ENCODE measurements at places on chromosomes 7 and 10. TPM values are rescaled to one million over a fixed set of nuclear protein-coding genes. Genes with fewer than 3 reads are reported as not detected.
A peak's percentile ranks its signal among the peaks of the same experiment; 100 is the strongest.

Gene PLCE1
- total RNA-seq, result 6.2 TPM

GRCh38 chr10:63320683-63321082 lies 145.1 kb downstream of the JMJD1C start:
- no peaks in the 10 kb centered on the region for H3K4me1 ChIP-seq
- no peaks in the 10 kb centered on the region for H3K27me3 ChIP-seq
- DNase-seq, result no peak
- H3K4me3 ChIP-seq, result no peak overlapping the region

GRCh38 chr10:934746-935406 lies 3.4 kb upstream of the LARP4B start:
- peaks cover 6% of the 10 kb centered on the region for H3K4me1 ChIP-seq
- H3K27me3 ChIP-seq, result no peaks in the 10 kb centered on the region
- peak; percentile 46 for DNase-seq
- no peak overlapping the region for H3K27ac ChIP-seq
- H3K4me3 ChIP-seq, result no peak overlapping the region

- H3K27ac ChIP-seq, result no peak overlapping the region
- no peak for DNase-seq
- H3K27me3 ChIP-seq, result no peaks in the 10 kb centered on the region
- no peak overlapping the region for H3K4me3 ChIP-seq
- peaks cover under 1% of the 10 kb centered on the region for H3K4me1 ChIP-seq
Observed at GRCh38 chr7:133540096-133540860, 287.4 kb downstream of the EXOC4 start.

DNA sequence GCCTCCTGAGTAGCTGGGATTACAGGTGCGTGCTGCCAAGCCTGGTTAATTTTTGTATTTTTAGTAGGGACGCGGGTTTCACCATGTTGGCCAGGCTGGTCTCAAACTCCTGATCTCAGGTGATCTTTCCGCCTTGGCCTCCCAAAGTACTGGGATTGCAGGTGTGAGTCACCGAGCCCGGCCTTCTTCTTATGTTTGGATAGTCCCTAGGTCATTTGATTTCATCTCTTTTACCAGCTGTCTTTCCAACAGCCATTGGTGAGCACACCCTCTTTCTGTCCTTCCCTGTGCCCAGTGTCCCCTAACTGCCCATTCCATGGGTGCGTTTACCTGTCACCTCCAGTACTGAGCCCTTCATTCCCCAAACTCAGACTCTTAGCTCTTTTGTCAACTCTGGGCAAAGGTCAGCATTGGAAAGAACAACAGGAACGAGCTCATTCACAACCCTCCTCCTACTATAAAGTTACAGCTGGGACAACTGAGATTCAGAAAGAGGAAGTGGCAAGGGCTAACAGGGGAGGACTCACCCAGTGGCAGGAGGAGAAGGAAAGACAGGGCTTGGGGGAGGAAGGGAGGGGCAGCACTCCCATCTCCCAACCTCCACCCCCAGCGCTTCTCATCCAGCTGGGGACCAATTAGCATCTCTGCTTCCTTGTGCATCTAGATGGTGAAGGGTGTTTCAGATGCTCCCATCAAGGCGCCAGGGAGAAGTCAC lies 5.6 kb downstream of the SSC4D start:
- no peaks in the 10 kb centered on the region for H3K36me3 ChIP-seq
- no peaks in the 10 kb centered on the region for H3K27me3 ChIP-seq
- H3K4me1 ChIP-seq, result no peaks in the 10 kb centered on the region
- DNase-seq, result peak; percentile 51
- no peak overlapping the region for H3K27ac ChIP-seq
- no peak overlapping the region for H3K4me3 ChIP-seq

DNA sequence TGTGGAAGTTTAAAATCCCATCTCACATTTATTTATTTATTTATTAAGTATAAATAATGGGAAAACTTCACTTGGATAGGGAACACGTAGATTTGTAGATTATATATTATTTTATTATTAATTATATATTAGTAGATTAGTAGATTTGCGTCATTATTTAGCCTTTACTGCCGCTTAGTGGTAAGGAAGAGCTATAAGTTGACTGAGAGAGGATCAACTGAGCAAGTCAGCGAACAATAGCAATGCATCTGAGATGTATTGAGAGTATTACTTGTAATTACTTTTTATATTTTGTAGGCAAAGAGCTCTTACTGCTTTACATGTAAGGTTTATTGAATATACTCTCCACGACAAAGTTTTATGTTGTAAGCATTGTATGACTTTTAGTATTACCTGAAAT lies 244.5 kb upstream of the ANKRD30A start:
- DNase-seq, result no peak
- H3K27me3 ChIP-seq, result peaks cover 7% of the 10 kb centered on the region
- no peaks in the 10 kb centered on the region for H3K36me3 ChIP-seq
- H3K4me3 ChIP-seq, result no peak overlapping the region

- no peak overlapping the region for H3K4me3 ChIP-seq
- DNase-seq, result no peak
- H3K27ac ChIP-seq, result no peak overlapping the region
- H3K27me3 ChIP-seq, result no peaks in the 10 kb centered on the region
Observed at GRCh38 chr7:71472962-71473361, 341.0 kb downstream of the GALNT17 start.

GRCh38 chr10:30827531-30828120 lies 198.1 kb upstream of the LYZL2 start:
- H3K27me3 ChIP-seq, result no peaks in the 10 kb centered on the region
- no peak overlapping the region for H3K4me3 ChIP-seq
- peak; percentile 73 for DNase-seq
- no peak overlapping the region for H3K27ac ChIP-seq
